Stimulated activated CD4-positive, alpha-beta T cell treated with anti-CD3 and anti-CD28 coated beads, Interleukin-1b, Interleukin-23, amount 100 ng/mL, for 1 hour (primary cell): ENCODE measurements at places on chromosomes 3 and 15.

DNA sequence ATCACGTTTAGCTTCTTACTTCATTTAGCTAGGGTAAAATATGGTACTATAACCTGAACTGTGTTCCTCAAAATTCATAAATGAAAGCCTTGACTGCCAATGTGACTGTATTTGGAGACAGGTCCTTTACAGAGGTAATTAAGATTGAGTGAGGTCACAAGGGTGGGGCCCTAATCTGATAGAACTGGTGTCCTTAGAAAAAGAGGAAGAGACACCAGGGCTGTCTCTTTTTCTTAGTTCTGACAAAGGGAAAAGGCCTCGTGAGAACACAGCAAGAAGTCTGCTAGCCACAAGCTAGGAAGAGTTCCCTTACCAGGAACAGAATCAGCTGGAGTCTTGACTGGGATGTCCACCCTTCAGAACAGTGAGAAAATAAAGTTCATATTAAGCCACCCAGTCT, 162.7 kb downstream of the GMNC start:
- no peak for DNase-seq

GRCh38 chr3:14120111-14120920, 4.4 kb downstream of the CHCHD4 start:
- no peak for DNase-seq

DNA sequence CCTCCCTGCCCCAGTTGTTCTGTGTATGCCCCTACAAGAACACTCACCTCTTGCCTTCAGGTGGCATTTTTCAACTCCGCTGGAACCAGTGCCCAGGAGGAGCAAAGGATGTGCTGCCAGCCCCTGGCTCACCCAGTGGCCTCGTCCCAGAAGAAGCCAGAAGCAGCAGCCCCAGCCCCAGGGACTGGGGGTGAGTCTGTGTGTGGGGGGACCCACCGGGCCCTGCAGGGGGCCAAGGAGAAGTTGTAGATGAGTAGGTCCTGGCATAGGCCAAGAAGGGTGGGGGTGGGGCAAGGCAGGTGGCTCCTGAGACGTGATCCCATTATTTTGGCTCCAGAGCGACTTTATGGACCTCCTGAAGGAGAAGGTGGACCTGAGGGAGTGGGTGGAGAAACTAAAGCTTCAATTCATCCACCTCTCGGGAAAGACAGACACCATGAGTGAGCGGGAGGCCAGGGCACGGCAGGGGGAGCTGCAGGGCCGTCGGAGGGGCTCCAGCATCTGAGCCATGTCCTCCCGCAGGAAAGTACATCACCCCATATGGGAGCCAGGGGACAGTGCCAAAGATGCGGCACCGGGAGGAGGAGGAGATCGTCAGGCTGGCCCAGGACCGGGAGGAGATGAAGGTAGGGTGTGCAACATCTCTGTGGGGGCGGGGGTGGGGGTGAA, 29.3 kb downstream of the NGRN start:
- DNase-seq: no peak

DNA sequence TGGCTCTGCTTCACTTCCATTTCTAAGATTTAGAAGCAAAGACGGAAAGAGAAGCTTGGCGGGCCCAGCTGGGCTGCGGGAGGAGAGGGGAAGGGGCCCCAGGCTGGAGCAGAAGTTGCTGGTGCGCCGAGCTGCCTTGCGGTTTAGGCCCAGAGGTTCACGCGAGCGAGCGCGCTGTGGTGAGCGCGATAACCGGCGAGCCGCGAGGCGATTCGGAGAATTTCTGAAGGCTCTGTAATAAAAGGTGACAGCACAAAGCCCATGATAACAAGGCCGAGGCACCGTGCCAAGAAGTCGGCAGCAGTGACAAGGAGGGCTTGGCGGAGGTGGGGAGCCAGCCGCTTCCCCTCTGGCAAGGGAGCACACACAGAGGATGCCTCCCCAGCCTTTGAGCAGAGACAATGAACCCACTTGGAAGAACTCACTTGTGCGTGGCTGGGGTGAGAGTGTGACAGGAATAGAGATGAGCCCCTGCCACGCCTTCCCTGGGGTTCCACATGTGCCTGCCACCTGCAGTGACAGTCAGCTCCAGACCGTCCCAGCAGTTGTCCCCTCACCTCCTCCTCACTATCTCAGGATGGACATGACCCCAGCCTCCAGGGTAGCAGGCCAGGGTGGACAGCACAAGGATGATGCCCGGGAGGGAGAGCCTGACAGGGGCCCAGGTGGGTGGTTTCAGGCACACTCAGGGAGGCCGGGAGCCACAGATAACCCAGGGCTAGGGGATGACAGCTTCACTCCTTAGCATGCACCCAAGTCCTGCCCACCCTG, 315.2 kb downstream of the UACA start:
- DNase-seq: no peak

DNA sequence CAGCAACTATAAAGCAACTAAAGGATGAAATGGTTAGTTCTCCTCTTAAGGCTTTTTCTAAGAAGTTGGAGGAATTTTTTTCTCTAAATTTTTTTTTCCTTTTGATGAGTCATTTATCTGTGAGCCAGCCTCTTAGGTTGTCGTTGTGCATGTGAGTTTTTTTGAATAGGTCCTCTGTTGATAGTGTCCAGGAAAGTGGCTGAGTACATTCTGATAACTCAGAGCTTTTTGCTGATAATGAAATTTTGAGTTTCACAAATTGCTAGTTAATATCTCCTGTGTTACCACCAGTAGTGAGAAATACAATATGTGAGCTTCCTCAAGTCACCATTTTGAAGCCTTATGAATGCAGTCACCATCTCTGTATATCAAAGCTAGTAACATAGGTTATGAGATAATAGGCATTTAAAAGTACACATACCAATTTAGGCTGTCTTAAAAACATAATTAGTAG, 7.1 kb upstream of the LXN start:
- no peak for DNase-seq

DNA sequence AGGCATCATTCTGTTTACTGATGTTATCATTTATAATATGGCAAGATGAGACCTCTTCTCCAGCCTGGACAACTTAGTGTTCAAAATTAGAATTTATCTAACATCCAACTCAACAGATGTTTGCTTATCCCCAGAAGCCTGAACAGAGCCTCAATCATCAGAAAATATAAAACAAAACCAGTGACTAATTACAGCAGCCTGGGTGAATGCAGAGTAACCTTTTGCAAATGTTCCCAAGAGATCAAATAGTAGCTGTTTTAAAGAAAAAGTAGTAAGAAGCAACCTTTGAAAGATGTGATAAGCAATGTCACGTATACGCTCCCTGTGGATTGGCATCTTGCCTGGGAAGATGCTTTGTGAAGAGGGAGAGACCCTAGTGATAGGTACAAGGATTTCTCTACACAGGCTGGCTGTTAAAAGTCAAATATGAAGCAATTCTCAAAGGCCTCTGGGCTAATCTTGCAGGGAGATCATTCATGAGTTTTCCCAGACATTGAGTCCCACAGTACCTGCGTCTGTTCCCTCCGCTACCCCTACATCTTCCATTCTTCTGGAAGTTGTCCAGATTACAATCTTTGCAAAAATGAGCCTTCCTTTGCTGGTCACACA, 39.3 kb upstream of the PRICKLE2 start:
- DNase-seq: no peak

DNA sequence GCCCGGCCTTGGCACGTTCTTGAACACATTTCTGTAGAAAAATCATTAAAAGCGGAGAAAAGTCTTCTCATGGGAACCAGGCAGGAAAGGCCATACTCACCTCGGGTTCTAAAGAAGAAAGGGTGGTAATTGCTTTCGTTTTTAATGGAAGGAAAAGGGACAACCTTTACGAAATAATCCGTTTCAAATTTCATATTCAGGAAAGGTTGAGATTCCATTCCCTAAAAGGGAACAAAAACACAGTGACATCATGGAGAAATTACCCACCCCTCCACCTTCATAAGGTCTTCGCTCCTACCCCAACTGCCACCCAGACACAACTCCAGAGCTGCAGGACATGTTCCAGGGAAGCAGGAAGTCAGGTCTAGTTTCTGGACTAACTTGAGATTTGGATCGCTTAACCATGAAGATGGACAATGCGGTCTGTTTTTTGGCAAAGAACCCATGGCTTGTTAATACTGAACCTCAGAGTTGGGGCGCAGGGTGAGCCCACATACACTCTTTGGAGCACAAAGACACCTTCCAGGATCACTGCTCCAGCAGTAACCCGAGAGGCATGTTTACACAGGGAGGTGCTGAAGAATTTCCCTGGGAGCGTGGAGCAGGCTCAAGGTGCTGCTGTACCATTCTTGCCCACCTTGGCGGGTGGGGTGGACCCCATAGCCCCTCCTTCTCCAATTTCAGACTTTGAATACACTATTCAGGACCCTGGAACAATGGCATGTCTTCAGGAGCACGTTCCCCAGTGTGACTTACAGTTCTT, 49.2 kb downstream of the SPATA12 start:
- no peak for DNase-seq

- no peak for DNase-seq
Observed at GRCh38 chr3:177145954-177146353, 51.3 kb downstream of the TBL1XR1 start.

GRCh38 chr3:50287262-50287661, 5.0 kb downstream of the IFRD2 start:
- DNase-seq: no peak

DNA sequence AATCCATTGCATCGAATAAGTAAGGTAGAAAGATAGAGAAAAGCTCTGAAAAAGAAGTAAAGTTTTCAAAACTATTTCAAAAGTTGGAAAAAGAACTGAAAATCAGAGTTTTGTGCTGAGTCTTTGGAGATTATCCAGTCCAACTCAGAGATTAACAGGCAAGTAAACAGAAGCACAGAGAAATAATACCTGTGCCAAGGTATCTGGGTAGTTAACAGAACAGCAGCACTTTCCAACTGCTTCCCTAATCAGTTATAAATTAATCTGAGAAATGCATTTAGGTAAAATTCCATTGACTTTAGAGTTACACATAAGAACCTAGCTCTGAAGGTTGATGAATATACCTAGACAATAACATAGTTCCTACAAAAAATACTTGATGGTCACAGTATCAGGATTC, 355.3 kb downstream of the TBC1D5 start:
- no peak for DNase-seq

DNA sequence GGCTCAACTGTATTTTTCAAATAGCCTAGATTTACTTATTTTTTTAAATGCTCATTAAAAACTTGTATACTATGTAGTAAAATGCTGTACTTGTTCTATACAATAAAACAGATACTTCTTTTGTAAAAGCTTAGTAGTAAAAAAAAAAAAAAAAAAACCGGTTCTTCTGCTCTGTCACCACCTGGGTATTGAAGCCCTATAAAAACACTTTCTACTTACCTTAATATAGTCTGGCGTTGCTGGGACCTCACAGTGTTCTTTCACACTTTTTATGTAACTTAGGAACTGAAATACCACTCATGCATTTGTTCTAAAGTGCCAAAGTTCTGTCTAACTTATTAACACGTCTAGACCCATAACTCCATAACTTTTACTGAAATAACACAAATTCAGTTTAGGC, 61.4 kb downstream of the TASOR start:
- DNase-seq: no peak

DNA sequence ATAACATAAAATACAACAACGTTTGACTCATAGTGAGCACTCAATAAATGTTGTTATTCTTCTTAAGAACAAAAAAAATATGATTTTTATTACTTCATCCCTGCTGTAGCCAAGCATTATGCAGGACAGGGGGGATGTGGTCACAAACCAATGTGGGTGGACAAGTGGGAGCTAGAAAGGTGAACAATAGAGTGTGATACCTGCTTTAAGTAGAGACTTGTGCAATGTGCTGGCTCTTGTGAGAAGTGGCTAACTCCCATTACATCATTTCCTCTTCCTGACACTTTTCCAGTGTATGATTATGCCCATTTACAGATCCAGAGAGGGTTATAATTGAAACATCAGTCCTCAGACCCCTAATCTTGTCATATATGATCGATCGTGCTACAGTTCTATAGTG, 193.6 kb downstream of the UBE2E2 start:
- no peak for DNase-seq

GRCh38 chr3:37141676-37142075, 32.7 kb downstream of the LRRFIP2 start:
- DNase-seq: no peak

GRCh38 chr15:61951949-61952348, 108.3 kb downstream of the VPS13C start:
- DNase-seq: no peak

- DNase-seq: no peak
Observed at GRCh38 chr15:93271871-93272270, 182.9 kb upstream of the RGMA start.

- no peak for DNase-seq
Observed at GRCh38 chr3:132311316-132311715, 5.9 kb upstream of the ACP3 start.

- DNase-seq: peak; percentile 54
Observed at GRCh38 chr3:50572158-50572557, 2.8 kb downstream of the HEMK1 start.

- no peak for DNase-seq
Observed at GRCh38 chr3:178172121-178172520, 364.1 kb upstream of the KCNMB2 start.

GRCh38 chr15:30791239-30792175, 112.2 kb upstream of the FAN1 start:
- no peak for DNase-seq

DNA sequence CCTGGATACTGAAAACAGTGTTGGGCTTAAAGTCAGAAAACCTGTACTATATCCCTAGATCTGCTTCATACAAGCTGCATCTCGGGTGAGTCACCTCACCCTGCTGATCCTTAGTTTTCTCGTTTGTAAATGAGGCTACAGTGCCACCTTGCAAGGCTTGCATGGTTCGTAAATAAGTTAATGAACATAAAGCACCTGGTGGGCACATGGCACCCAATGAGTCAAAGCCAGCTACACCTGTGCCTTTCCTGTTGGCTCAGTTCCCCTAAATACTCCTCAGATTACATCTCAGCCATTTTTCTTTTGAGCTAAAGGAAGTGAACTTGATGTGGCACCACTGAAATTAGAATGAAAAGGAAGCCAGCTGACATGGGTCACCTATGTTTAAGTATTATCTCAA, 26.5 kb downstream of the RTP1 start:
- no peak for DNase-seq

DNA sequence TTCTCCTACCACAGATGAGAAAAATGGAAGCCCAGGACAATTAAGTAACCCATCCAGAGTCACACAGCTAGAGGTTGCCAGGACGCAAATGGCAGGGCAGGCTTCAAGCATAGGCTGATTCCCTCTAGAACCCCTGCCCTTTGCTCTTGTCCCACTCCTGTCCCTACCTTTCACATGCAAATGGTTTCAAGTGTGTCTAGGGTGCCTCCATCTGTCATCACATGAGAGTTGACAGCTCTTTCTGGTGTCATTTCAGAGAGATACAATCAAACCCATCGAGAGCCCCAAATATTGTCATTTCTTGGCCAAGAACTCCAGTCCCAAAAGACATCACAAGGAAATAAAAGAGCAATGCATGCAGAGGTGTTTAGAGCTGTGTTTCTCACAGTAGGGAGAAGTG, 23.7 kb downstream of the CCDC12 start:
- DNase-seq: no peak

- DNase-seq: no peak
Observed at GRCh38 chr3:29531644-29532043, 250.8 kb downstream of the RBMS3 start.

- DNase-seq: no peak
Observed at GRCh38 chr3:136311968-136312367, 61.8 kb downstream of the PCCB start.
